ENCODE measurements at places on chromosomes 3 and 15.

- DNase-seq: no peak
Observed at GRCh38 chr15:92076541-92076940, 223.0 kb downstream of the SLCO3A1 start.

DNA sequence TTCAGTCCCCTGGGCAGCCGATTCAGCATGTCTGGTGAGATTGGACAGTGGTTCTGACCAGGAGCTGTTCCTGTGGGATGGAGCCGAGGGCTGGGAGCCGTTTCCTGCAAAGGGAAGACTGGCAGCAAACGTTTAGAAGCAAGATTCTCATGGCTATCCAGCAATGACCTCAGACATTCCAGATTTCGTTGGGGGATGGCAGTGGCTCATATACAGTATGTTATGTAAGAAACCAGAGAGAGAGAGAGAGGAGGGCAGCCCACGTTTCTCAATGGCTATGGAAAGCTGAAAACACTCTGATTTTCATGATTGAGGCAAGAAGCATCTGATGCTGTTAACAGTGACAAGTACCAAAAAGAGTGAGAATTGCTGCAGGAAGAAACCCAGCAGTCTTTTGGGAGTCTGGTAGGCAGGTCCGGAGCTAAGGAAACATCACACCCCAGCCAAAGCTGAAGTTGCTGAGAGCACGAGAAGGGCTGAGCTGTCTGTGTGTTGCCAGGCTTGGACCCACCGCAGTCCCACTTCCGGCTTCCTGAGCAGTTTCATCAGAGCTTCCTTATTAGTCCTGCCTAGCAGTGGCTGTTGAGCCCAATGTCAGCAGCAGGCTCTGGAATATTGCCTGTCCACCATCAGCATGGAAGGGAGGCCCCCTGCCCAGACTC lies 25.6 kb upstream of the VPS8 start:
- DNase-seq: peak; percentile 42

DNA sequence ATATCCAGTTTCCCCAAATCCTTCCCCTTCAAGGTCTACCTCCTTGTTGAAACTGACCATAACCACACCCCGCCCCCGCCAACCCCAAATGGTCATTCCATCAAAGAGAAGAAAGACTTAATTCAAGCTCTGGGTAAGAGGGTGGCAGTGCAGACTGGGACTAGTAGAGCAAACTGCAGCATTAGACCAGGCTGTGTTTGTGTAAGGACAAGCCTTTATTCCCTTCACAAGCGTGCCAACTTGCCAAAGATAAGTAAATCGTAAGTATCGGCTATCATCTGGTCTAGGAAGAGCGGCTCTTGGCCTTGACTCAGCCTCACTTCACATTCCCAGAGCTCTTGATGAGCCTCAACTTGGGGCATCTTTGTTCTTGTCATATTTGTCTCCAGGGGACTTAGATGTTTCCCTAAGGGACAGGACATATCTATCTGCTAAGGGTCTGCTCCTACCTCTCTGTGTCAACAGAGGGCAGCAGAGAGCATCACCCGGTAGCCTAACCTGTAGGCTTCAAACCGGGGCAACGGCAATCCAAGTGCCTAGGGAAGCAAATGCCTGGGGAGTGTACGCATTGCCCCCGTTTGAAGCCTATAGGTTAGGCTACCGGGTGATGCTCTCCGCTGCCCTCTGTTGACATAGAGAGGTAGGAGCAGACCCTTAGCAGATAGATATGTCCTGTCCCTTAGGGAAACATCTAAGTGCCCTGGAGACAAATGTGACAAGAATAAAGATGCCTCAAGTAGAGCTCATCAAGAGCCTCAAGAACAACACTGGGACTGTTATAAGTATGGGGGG lies 8.9 kb upstream of the MAP3K13 start:
- DNase-seq: peak; percentile 69

GRCh38 chr15:79164043-79164442 lies 73.5 kb upstream of the RASGRF1 start:
- no peak for DNase-seq

DNA sequence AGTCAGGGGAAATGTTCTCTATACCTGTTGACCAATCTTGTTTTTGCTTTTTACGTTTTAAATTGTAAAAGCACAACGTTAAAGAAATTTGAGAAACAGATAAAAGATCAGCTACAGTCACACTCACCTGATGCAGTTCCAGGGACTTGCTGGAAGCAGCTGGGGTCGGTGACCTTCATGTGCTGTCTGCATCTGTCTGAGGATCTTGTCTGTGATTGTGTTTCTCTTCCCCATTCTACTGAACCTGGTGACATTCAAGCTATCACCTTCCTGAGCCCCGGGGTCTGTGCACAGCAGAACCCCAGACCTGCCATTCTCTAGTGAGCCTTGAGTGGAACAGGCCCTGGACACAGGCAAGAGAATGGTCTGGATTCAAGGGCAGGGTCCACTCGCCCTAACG lies 66.4 kb upstream of the SIAH2 start:
- no peak for DNase-seq

- DNase-seq: no peak
Observed at GRCh38 chr3:12982619-12983101, 90.6 kb downstream of the IQSEC1 start.

- DNase-seq: no peak
Observed at GRCh38 chr15:100464256-100464655, 64.5 kb downstream of the CERS3 start.

- no peak for DNase-seq
Observed at GRCh38 chr15:72369964-72370363, 5.8 kb downstream of the HEXA start.

DNA sequence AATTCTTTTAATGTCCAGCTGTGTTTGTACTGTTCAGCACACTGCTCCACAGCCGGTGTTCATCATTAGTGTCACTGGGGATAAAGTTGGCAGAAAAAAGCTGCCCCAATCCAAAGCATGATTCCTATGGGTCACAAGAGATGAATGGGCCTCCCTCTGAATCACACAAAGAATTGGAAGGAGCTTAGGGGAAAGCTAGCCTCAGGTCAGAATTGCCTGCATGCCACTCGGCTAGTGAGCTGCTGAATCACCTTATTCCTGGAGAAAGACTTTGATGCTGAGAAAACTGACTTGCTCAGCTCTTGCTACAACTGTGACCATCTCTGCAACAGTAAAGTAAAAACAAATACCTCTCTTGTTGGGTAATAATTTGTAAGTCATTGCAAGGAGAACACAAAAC lies 3.5 kb downstream of the CCK start:
- no peak for DNase-seq

DNA sequence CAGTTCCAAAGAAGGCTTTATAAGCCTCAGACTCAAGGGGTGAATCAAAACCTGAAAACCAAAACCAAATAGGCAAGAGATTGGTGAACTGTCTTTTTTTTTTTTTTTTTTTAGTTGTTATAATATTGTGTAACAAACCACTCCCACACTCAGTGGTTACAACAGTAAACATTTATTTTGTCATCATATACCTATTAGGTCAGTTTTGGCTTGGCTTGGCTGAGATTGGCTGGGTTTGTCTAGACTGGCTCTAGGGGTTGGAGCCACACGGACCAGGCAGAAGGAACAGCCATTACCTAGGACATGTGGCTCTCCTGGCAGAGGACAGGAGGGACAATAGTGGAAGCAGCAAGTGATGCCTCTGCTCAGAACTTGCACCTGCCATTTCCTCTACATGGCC lies 26.4 kb upstream of the RYR3 start:
- DNase-seq: no peak

DNA sequence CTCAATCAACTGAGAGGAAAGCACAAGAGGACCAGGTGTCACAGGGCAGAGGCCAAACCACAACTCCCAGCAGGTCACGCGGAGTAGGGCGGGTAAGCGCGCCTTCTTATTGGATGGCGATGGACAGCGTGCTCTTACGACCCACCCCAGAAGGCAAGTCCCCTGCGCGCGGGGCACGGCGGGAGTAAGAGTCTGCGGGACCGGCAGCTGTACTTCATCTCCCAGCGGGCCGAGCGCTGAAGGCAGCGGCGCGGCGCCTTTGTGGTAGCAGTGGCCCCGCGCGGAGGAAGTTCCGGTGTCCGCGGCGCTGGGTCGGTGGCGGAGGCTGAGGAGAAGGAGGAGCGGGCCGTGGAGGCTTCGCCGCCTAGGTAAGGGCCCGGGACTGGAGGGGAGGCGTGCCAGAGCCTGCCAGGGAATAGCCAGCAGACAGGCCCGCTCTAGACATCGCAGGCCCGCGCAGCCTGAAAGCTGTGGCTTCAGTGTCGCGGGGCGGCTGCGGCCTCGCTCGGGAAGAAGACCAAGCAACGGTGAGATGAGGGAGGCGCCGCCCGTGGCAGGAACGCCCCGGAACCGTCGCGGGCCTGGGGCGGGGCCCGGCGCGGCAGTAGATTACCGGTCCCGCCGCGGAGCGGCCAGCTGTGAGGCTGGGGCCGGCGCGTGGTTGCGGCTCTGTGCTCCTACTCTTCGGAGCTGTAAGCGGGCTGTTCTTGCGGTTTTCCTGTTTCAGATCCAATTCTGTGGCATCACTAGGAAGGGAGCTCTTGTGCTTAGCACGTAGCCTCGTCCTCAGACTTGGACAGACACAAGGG lies at the start of gene RBM6:
Gene RBM6 (plus strand): TSS at position 293 of the 809 bp plus-strand sequence. CDS start 22,492 bp downstream, outside the sequence.
- peak; percentile 95 for DNase-seq

GRCh38 chr3:5305684-5305989 lies 118.1 kb downstream of the EDEM1 start:
- no peak for DNase-seq

DNA sequence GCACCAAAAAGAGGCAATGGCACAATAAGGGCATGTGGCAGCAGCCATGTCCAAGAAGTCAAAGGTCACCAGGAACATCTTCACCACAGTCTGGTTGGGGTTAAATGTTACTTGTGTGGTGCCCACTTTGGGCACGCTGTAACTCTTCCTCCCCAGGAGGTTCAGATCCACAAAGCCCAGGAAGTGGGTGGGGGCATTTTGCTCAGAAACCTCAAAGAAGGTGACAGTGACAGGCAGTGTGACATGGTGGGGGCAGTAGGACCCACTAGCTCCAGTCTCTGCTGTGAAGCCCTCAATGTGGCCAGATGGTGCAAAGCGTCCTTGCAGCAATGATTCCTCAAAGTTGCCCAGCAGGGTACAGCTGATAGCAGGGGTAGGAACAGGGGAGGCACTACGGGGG lies 5.8 kb downstream of the ZNF80 start:
- DNase-seq: peak; percentile 51

DNA sequence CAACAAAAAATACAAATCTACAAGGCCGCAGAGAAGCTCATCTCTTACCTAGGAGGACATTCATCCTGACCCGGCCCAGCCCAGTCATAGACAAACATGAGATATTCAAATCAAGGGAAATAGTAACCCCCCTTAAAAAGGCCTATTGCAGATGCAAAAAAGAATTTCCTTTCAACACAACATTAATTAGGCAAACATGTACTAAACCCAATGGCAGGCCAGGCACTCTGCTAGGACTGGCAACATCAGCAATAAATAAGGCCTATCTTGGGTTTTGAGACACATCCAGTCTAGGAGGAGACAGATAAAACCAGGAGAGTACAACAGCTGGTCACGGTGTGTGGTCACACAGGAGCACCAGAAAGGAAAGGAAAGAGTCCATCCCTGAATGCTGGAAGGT lies 61.4 kb downstream of the ADCY5 start:
- DNase-seq: no peak

DNA sequence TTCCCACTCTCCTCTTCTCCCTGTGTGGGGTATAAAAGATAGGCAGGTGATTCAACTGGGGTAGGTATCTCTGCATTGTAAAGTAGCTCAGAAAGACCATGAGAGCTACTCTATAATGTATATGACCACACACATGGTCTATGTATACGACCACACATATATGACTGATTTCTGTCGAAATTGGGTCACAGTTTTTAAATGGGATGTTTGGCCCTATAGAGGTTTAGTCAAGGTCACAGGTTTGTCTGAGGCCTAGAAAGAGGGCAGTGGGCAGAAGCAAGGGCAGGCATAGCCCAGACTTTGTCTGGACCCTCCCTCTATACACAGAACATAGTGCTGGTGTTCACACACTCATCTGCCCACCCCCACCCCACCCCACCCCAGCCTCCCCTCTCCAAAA lies 4.4 kb downstream of the LAMP3 start:
- no peak for DNase-seq

DNA sequence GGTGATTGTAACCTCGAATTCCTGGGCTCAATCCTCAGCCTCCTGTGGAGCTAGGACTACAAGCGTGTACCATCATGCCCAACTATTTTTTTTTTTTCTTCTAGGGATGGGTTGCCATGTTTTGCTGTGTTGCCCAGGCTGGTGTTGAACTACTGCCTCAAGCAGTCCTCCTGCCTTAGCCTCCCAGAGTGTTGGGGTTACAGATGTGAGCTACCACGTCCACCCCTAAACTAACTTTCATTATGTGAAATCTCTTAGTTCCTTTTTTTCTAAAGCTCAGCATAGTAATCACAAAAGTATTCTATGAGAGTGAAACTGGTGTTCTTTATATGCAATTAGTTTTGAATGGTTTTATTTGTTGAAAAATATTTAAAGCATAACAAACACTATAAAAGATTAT lies 92.1 kb downstream of the XRN1 start:
- DNase-seq: no peak

GRCh38 chr3:134797057-134797740 lies 2.1 kb downstream of the EPHB1 start:
- DNase-seq: no peak

DNA sequence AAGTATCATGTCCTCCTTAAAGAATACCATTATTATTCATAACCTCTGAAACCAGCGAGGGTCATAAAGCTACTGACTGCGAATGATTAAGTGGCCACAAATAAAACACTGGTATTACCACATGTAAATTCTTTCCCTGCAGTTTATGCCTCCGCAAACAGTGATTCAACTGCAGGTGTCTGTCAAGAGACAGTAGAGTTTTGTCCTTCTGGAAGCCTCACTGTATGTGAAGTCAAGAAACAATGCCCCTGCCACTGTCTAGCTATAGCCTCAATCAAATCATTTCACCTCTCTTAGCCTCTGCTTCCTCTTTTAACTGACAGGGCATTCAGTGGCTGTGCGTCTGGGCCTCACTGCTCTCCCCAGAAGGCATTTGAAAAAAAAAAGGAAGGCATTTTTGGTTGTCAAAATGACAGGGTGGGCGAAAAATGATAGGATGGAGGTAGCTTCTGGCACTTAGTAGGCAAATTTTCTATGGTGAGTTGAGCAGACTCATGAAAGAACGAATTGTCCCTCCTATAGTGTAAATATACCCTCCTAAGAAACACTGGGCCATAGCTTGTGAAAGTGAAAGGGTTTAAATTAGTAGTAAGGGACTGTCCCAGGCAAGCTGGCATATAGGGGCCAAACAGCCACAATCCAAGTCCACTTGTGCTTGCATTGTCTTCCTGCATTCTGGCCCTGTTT lies 66.7 kb downstream of the FILIP1L start:
- peak; percentile 32 for DNase-seq

DNA sequence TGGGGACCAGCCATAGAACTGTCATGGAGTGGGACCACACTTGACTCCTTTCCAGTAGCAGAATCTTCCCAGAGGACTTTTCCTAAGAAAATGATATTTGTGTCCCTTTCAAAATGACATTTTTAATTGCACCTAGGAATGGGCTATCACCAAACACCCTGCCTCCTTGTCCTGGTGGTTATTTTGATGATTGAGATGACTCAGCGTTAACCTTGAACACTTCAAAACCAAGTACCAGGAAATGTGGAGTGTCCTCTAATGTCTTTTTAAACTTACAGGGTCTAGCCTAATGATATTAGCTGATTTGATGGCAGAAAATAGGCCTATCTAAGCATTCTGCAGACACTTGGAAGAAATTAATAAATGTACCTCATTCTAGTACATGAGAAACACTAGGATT lies 90.7 kb downstream of the HHLA2 start:
- no peak for DNase-seq
